ENCODE measurements at places on chromosomes 13 and 19.
A peak's percentile ranks its signal among the peaks of the same experiment; 100 is the strongest.

- DNase-seq: no peak
Observed at GRCh38 chr13:39945226-39945625, 289.8 kb downstream of the COG6 start.

- DNase-seq: no peak
Observed at GRCh38 chr19:48934837-48935236, 1.3 kb downstream of the DHDH start.

- no peak for DNase-seq
Observed at GRCh38 chr13:91132381-91132780, 215.1 kb upstream of the MIR17HG start.

DNA sequence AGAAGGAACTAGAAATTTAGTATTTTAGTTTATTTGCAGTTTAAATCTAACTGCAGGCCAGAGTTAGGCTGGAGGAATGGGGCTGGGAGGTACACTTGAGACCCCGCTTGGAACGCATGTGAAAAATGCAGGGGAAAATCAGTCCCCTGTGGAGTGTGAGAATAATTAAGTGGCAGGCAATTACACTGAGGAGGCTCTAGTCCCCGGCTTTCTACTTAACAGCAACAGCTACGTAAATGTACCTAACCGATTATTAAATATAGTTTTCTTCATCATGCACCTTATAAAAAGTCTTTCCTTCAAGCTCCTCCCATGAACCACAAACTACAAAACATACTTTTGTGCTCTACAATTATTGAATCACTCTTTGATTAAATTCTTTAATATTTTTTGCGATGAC is 804 bp downstream of the ZNF708 start:
- peak; percentile 42 for DNase-seq

Measured in CD4-positive, CD25-positive, alpha-beta regulatory T cell (primary cell).